Smooth muscle cell of the pulmonary artery (primary cell): ENCODE measurements at places on chromosomes 5 and 9. TPM values are rescaled to one million over a fixed set of nuclear protein-coding genes. Genes with fewer than 3 reads are reported as not detected.

Gene SLC24A2
- 0.03 TPM in 1 of 2 replicates, not detected in the other for total RNA-seq

Gene AK8
- 0.39 and 0.53 TPM in 2 replicates for total RNA-seq

Gene AHRR
- 18.0 and 45.2 TPM in 2 replicates for total RNA-seq

Gene ANKS6
- 10.8 and 19.0 TPM in 2 replicates for total RNA-seq

Gene CSF2
- 1.9 TPM in 1 of 2 replicates, not detected in the other for total RNA-seq

Gene ADAMTSL1
- total RNA-seq = 111 and 128 TPM in 2 replicates

Gene NEUROG1
- total RNA-seq = not detected in 2 replicates

Gene RNF224
- total RNA-seq = 0.07 TPM in 1 of 2 replicates, not detected in the other

Gene LTC4S
- 2.3 and 5.2 TPM in 2 replicates for total RNA-seq

Gene SLC6A7
- total RNA-seq = 0.20 TPM in 1 of 2 replicates, not detected in the other

Gene PCDHGA2
- total RNA-seq = 2.8 and 4.2 TPM in 2 replicates

Gene ARL14EPL
- not detected in 2 replicates for total RNA-seq

Gene IL4
- total RNA-seq = not detected in 2 replicates

Gene PRUNE2
- 27.0 and 135 TPM in 2 replicates for total RNA-seq

Gene CCDC192
- not detected in 2 replicates for total RNA-seq

Gene ENTPD2
- not detected in 2 replicates for total RNA-seq

Gene CMYA5
- 0.52 and 0.69 TPM in 2 replicates for total RNA-seq

Gene DRD1
- total RNA-seq = 0.33 and 1.2 TPM in 2 replicates

Gene PCDHGC5
- total RNA-seq = 4.6 and 7.3 TPM in 2 replicates

Gene DMRT3
- total RNA-seq = not detected in 2 replicates

Gene PFN3
- total RNA-seq = not detected in 2 replicates

Gene CDH12
- not detected in 2 replicates for total RNA-seq

Gene CRAT
- 70.1 and 73.5 TPM in 2 replicates for total RNA-seq

Gene CFAP77
- total RNA-seq = 0.13 TPM in 2 replicates

Gene ADGRD2
- total RNA-seq = not detected in 2 replicates

Gene SUSD3
- total RNA-seq = 0.36 TPM in 1 of 2 replicates, not detected in the other

Gene ANKDD1B
- total RNA-seq = 0.96 and 1.2 TPM in 2 replicates

Gene CCDC171
- 2.2 and 2.4 TPM in 2 replicates for total RNA-seq

Gene AGXT2
- not detected in 2 replicates for total RNA-seq

Gene GRK6
- total RNA-seq = 14.5 and 19.7 TPM in 2 replicates

Gene HACD4
- 2.0 and 5.0 TPM in 2 replicates for total RNA-seq

Gene CD180
- not detected in 2 replicates for total RNA-seq

Gene PCDHA1
- 0.20 TPM in 1 of 2 replicates, not detected in the other for total RNA-seq

Gene DIRAS2
- 0.03 and 0.33 TPM in 2 replicates for total RNA-seq

Gene IL5
- total RNA-seq = not detected in 2 replicates

Gene RANBP3L
- total RNA-seq = 0.07 TPM in 2 replicates

Gene PCDH12
- total RNA-seq = 0.36 and 0.46 TPM in 2 replicates

Gene FGF10
- 0.10 and 2.2 TPM in 2 replicates for total RNA-seq

Gene PCDHAC2
- 0.43 and 1.3 TPM in 2 replicates for total RNA-seq

Gene PCDHB1
- total RNA-seq = not detected in 2 replicates

Gene RARS1
- 97.9 and 129 TPM in 2 replicates for total RNA-seq

Gene GPR150
- total RNA-seq = 0.40 and 0.46 TPM in 2 replicates

Gene DDX4
- total RNA-seq = not detected in 2 replicates

Gene FNIP1
- total RNA-seq = 42.9 and 49.1 TPM in 2 replicates

Gene PCDHB8
- 0.26 and 1.3 TPM in 2 replicates for total RNA-seq

Gene SPAG8
- total RNA-seq = 0.91 and 1.3 TPM in 2 replicates

Gene PCDHA3
- total RNA-seq = 0.20 and 0.39 TPM in 2 replicates

Gene KLHL3
- 3.6 and 4.2 TPM in 2 replicates for total RNA-seq

Gene CDKN2B
- 6.0 and 52.4 TPM in 2 replicates for total RNA-seq

Gene NR5A1
- not detected in 2 replicates for total RNA-seq
